ENCODE measurements at places on chromosomes 5 and 9.

- DNase-seq: no peak
These were observed 413.3 kb downstream of the MLLT3 start for GRCh38 chr9:20208961-20209371.

- DNase-seq: no peak
These were observed 38.1 kb upstream of the SSBP2 start for GRCh38 chr5:81789033-81789432.

GRCh38 chr5:39757131-39757530, 332.4 kb upstream of the DAB2 start:
- no peak for DNase-seq

DNA sequence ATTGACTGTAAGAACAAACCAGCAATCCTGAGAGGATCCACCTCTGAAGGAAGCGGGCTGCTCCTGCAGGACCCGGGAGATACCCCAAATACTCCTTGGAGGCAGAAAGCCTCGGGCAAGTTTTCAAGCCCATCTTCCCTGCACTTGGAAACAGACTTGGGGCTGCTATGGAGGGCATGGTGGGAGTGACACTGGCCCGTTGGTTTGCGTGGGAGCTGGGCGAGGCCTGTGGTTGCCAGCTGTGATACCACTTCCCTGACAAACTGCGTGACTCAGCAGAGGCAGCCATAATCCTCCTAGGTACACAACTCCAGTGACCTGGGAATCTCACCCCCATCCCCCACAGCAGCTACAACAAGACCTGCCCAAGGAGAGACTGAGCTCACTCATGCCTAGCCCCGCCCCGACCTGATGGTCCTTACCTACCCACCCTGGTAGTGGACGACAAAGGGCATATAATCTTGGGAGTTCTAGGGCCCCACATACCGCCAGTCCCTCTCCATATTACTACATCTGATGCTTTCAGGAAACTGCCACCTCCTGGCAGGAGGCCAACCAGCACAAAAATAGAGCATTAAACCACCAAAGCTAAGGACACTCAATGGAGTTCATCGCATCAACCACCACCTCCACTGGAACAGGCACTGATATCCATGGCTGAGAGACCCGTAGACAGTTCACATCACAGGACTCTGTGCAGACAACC, 38.1 kb upstream of the VLDLR start:
- no peak for DNase-seq

DNA sequence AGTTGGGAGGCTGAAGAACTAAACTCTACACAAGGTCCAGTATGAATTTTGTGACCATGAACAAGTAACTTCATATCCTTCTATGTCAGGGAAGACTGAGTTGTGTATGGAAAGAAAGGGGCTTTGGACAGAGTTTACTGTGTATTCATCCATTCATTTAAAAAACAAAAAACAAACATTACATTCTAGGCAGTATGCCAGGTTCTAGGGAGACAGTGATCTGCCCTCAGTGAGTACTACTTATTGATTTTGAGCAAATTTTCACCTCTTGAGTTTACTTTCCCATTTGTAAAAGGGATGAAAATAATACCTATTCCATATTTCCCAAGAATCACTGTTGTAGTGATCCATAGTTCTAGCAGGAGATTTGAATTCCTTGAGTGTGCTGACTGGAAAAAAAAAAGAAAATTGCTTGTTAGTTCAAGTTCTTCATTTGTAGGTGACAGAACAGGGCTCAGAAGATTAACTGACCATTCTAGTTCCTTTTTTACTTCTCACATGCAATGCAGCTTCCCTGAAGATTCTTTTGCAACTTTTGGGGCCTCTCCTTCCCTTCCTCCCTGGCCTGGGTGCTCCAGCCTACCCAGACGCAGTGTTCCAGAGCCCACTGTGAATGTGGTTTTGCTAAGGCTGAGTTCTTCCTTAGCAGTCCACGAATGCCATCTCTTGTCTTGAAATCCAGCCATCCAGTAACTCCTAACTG, 2.6 kb upstream of the GAPVD1 start:
- DNase-seq: no peak
